WERI-Rb-1 (cell line): ENCODE measurements at places on chromosomes 13 and 19.

- DNase-seq = no peak
These were observed 2.2 kb downstream of the KCNC3 start for GRCh38 chr19:50327013-50327412.

DNA sequence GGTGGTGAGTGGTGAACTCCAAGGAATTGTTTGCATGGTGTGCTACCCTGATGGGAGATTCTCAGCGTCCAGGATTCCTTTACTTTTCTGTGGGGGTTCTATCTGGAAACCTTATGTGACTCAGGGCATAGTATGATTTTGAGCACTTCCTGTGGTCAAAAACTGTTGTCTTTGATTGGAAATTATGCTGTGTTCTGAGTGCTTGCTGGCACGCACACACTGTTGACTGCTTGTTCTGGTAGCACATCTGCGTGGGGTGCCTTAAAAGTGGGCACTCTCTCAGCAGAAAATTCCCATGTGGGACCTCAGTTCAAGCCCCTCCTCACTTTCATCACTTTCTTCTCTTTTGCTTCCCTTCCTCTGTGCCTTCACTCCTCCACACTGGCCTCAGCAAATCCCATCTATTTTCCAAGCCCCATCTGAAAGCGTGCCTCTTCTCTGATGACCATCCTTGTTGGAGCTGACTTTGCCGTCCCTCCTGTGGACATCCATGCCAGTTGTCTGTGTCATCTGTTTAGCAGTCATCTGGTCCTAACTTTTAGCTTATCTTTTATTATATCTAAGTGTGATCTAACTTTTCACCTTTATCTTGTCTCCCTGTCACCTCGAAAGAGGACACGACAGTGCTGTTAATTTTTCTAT, 56.4 kb upstream of the NPAS1 start:
- no peak for DNase-seq

DNA sequence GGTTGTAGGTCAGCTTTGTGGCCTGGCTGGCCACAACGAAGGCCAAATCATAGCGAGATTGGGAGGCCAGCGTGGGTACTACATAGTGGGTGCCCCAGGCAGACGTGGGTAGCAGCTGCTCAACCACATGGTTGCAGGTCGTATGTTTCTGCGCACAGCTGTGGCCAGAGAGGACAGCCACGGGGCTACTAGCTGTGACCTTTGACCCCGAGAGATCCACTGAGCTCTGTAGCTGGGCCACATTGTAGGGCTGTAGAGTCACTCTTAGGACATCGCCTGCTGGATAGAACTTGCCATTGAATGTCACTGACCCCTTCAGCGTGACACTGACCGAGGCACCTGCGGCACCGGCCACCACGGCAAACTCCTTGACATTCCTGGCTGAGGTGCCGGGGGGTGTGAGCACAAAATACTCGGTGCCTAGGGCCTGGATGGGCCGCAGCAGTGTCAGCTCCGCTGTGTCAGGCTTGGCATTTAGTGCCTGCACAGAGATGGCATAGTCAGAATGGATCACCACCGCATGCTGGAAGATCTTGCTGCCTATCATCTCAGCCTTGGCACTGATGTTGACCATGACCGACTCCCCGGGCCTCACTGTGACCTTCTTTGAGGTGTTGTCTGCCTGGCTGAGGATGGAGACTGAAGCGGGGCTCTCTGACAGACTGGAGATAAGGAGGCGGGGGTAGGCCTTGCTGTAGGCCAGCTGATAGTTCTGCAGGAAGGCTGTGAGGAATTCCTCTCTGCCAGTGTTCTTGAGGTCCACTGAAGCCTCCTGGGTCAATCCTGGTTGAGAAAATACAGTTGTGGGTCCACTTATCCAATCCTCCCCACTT, 6.7 kb downstream of the FCGBP start:
- no peak for DNase-seq

DNA sequence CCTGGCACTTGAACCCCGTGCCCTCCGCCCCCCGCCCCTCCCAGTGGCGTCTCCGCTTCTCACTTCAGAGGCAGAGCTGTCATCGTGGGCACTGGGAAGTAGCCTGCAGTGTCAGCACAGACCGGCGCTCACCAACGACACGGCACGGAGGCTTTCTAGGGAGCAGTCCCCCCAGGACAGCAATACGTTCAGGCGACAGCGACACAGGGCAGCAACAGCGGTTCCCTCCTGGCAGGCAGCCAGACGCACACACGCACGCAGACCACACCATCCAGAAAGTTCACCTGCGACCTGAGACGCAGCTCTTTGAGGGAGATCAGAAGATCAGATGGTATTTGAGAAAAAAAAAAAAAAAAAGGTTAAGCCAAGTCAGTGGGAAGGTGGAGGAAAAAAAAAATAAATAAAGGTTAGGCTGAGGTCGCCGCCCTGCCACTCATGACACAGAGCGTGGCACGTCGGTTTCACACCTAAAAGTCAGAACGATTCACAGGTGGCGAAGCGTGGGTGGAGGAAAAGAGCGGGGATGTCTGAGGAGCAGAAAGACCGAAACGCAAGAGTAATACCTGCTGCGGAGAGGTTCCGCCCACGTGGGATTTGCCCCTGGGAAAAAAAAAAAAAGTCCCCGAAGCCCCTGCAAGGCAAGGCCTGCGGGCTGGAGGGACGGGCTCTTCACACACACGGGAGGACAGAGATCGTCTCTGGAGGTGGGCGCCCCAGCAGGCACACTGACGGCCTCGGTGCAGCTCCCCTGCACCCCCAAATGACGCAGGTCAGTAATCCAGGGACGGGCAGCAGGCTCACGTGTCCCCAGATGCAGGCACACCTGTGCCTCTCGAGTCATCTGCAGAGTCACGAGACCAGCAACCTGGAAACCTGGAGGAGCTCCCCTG, 94.5 kb downstream of the GNG7 start:
- no peak for DNase-seq

- DNase-seq = no peak
These were observed 25.3 kb upstream of the OR10H2 start for GRCh38 chr19:15702534-15702930.

GRCh38 chr13:39656325-39656677, 839 bp downstream of the COG6 start:
- DNase-seq = no peak

GRCh38 chr19:35293363-35293739, 1.4 kb downstream of the MAG start:
- DNase-seq = no peak

DNA sequence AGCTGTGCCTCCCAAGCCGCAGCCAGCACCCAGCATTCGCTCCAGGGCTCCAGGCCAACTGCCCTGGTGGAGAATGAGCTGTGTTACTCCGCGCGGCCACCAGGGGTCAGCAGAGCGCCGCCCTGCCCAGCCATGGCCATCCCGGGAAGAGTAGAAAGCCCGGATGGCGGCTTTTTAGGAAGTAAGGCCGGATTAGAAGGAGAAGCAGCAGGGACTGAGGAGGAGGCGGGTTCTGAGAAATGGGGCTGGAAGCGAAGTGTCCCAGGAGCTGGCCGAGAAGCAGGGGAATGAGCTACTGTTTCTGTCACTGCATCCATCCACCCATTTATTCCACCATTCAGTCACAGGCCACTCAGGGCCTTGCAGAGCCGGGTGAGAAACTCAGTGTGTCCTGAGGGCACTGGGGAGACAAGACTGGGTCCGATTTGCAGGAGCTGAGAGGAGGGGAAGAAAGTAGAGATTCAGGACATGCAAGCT, 6.6 kb upstream of the NPAS1 start:
- peak; percentile 87 for DNase-seq

- no peak for DNase-seq
These were observed 55.8 kb upstream of the KCTD15 start for GRCh38 chr19:33740811-33741396.

DNA sequence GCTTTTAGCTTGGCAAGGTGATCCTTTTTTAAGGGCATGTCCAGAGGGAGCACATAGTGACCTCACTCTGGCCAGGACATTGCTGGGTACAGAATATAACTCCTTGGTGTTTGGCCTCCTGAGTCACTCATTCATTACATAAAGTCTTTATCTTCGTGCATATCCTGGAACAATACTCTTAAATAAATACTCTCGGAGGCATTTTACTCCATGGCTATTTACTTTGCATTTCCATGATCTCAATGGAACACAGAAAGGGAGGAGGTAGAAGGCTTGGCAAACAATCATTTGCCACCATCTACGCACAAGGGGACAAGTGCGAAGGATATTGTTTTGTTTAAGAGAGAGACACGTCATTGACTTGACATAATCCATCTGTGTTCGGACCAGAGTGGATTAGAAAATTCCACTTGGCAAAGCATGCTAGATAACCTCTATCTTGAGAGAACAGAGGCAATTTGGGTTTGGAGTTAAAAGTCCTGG, 210.0 kb downstream of the IRS2 start:
- no peak for DNase-seq

GRCh38 chr19:45469945-45470761, 2.4 kb downstream of the FOSB start:
- DNase-seq = no peak

GRCh38 chr13:37168151-37168550, 62.7 kb upstream of the CSNK1A1L start:
- DNase-seq = no peak

- no peak for DNase-seq
These were observed 168.0 kb downstream of the FOXO1 start for GRCh38 chr13:40498461-40498860.

GRCh38 chr13:21202767-21203531, 26.5 kb downstream of the MRPL57 start:
- no peak for DNase-seq

GRCh38 chr19:46202426-46202825, 27.1 kb upstream of the IGFL1 start:
- no peak for DNase-seq

DNA sequence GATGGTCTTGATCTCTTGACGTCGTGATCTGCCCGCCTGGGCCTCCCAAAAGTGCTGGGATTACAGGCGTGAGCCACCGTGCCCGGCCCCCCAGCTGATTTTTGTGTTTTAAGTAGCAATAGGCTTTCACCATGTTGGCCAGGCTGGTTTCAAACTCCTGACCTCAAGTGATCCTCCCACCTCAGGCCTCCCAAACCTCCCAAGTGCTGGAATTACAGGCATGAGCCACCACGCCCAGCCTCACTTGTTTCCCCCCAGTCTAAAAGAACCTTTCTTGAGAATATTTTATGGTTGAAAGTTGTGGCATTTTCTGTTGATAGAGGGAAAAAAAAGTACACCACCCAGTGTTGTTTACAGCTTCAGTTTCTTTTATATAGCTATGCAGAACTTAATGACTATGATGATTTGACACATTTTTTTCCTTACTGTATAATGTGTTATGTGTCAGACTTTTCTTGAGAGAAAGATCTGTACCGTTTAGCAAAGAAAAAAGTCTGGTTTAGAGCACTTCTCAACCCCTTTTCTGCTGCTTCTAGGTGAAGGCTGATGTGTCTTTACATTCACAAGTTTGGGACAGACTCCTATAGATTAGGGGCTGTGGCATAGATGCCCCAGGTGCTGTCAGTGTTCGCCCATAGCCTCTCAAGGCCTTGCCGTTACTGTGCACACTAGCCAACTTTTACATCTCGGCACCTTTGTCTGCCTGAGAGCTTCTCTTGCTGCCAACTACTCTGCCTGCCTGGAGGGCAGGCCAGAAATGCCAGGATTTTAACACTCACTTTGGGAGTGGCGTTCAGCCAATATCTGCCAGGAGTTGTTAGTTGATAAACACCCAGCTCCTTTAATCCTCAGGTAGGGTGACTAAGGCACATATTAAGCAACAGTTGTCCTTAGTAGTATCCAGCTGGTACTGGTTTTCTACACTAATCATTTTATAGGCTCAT, 33.0 kb downstream of the KCTD4 start:
- DNase-seq = no peak
